ENCODE measurements at places on chromosomes 4 and X. TPM values are rescaled to one million over a fixed set of nuclear protein-coding genes. Genes with fewer than 3 reads are reported as not detected.

TEX13C gene
- not detected for total RNA-seq

RTL5 gene
- total RNA-seq: 1.3 TPM

P2RY4 gene
- not detected for total RNA-seq

LRIT3 gene
- total RNA-seq: under 0.01 TPM

RIBC1 gene
- total RNA-seq: 0.32 TPM

LRAT gene
- total RNA-seq: not detected

FOXR2 gene
- not detected for total RNA-seq

FGG gene
- not detected for total RNA-seq

DNA sequence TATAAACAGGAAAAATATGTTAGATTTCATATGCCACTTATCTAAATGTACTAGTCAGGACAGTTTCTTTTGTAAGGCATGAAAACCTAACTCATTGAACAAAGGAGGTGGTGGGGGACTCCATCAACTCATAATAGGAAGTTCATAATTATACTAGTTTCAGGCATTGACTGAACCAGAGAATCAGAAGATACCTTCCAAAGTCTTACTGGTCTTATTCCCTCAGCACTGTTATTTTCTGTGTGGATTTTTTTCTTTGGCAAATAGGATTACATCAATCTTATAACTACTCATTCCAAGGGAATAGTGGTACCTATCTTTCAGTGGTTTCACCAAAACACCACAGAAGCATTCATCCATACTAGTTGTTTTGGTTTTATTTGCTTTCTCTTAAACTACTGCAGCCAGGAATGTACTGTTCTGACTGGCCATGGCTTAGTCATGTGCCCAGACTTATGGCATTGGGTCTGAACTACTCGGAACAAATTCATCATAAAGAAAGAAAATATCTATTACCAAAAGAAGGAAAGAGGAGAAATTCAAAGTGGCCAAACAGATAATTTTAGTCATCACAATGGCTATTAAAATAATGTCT lies 273.9 kb downstream of the ARAP2 start:
- no peak for DNase-seq

- DNase-seq: peak; percentile 85
Measured at GRCh38 chrX:15737959-15738902, at the start of gene CA5B. TSS of gene CA5B (plus strand) at chrX:15738270. CDS start at chrX:15750024, 11,754 bp downstream.

DNA sequence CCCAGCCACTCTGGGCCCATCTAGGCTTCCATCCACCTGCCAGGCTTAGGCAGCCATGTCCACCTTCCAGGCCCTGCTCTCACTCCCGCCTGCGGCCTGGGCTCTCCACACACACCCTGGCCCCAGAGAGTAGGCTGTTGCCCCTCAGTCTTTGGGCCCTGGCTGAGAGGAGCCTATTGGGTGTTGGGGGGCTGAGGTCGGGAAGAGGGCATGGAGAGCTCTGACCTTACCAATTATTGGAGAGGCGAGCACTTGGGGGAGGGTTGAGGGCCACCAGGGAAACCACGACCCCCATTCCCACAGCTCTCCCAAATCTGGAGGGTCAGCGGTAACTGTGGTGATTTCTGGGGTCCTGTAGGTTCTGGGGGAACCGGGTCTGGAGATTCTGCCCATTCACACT lies 38.2 kb downstream of the HTRA3 start:
- DNase-seq: no peak

DNA sequence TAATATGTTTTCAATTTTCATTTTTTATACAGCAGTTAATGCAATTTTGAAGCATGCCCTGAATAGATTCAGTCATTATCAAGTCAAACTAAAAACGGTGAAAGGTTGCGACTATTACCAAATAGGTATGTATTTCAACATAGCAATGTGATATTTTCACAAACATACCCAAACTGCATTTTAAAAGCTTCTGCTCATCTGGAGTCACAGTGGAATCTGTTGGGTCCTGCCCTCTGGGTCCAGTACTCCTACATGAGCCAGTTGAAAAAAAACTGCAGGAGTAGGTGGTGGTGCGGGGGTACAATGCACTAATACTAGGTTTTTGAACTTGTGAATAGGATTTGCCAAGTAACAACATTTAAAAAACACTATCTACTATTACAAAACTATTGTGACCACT lies 938 bp downstream of the GPR34 start:
- peak; percentile 29 for DNase-seq

GRCh38 chr4:122163767-122164166 lies 11.6 kb downstream of the BLTP1 start:
- DNase-seq: no peak

- DNase-seq: no peak
Measured at GRCh38 chr4:24322995-24323394, 261.4 kb downstream of the DHX15 start.

GRCh38 chrX:107348051-107348450 lies 101.4 kb upstream of the FRMPD3 start:
- DNase-seq: no peak

GRCh38 chrX:16433021-16433420 lies 216.9 kb upstream of the S100G start:
- no peak for DNase-seq

DNA sequence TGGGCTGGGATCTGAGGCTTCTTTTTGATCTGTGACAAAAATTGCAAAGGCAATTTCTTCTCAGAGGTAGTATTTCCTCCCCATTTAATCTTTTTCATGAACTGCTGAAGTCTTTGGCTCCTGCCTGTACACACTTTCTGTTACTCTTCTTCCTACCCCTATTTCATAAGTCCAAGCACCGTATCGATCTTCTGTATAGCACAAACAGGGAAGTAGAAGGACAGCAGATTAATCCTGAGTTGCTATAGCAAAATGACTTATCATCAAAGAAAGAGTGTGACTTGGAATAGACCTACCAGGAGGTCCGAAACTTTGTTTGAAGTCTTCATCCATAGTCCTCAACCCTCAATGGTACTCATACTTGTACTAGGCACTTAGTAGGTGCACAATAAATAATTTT lies 22.0 kb downstream of the OTC start:
- DNase-seq: no peak

DNA sequence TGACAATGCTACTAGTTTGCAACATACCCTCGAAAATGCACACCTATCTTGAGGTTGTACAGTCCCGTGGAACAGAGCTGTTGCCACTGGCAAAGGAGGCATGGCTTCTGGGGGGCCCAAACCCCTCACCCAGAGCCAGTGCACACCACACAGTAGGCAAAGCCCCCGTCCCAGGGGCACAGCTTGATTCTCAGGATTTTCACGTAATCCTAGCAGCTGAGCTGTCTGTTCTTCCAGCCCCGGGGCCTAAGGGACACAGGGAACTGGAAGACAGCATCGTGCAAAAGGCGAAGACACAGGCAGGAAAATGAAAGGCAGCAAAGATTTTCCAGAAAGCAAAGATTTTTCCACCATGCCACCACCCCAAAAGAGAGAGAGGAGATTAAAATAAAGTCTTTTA lies 77.2 kb downstream of the JAKMIP1 start:
- no peak for DNase-seq

GRCh38 chrX:74535408-74536151 lies 78.8 kb downstream of the RLIM start:
- DNase-seq: peak; percentile 61

DNA sequence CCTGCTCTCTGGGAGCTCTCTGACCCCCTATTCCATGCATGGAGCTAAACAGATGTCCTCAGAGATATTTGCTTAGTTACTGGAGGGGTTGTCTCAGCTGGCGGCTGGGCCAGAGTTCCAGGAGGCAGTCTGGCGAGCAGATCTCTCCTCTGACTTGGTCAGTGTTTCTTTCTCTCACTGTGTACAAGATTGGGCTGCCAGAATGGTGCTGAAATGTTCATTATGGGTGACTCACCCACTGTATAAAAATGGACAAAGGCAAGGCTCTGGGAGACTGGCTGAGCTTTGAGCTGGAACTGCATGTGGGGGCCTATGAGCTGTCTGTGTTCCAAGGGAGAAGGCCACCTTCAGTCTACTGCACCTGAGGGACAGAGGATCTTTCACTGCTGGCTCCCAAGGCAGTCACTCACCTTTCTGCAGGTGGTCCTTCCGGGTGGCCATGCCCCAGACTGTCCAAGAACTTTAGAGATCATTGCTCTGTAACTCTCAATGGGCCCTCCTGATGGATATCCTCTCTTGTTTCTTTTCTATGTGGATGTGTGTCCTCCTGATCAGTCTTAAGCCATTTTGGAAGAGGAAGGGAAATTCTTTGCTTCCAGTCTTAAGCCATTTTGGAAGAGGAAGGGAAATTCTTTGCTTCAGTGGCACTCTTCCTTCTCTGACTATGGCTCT lies 88.2 kb downstream of the CFAP299 start:
- no peak for DNase-seq

GRCh38 chrX:1274786-1275185 lies 6.2 kb downstream of the CSF2RA start:
- DNase-seq: no peak

GRCh38 chr4:38671592-38671940 lies 7.6 kb downstream of the KLF3 start:
- no peak for DNase-seq

- no peak for DNase-seq
Measured at GRCh38 chr4:76723373-76723772, 174.6 kb downstream of the SOWAHB start.

- no peak for DNase-seq
Measured at GRCh38 chrX:40377684-40378083, 203.1 kb upstream of the ATP6AP2 start.

GRCh38 chr4:184292877-184293276 lies 75.2 kb upstream of the ENPP6 start:
- DNase-seq: no peak

DNA sequence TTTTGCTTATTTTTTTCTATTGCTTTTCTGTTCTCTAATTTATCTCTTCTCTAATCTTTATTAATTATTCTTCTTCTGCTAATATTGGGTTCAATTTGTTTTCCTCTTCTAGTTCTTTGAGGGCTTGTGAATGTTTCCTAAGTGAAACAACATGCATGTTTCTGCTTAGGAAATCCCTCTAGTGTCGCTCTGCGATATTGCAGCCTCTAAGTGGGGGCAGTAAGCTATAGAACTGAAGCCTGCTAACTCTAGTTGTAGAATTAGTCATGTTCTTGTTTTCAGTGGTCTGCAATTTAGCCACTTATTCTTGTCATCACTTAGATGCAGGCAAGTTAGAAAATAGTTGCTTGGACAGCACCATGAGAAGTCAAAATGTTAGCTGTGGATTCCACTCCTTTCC lies 222.6 kb downstream of the SPIN4 start:
- peak; percentile 1 for DNase-seq

- DNase-seq: peak; percentile 31
Measured at GRCh38 chr4:71287305-71287704, 51.5 kb upstream of the SLC4A4 start.

- no peak for DNase-seq
Measured at GRCh38 chrX:16963216-16963615, 16.8 kb downstream of the REPS2 start.

- DNase-seq: peak; percentile 72
Measured at GRCh38 chr4:83603129-83603528, 67.2 kb downstream of the GPAT3 start.

GRCh38 chr4:6195602-6196319 lies 4.6 kb downstream of the JAKMIP1 start:
- no peak for DNase-seq

DNA sequence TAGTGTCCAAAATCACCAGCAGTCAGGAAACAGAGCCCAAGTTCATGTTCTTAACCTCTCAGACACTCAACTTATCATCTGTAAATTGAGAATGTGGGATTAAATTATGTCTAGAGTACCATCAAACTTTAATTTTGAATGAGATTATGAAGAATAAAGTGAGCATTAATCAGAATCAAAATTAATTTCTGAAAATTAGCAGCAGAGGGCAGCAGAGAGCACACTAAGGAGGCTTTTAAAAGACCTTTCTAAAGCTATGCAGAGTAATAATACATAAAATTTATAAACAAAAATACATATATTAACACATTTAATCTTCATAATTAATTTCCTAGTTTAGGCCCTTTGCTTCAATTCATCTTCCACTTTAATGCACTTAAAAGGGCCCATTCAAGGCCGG lies 7.1 kb downstream of the TASL start:
- peak; percentile 24 for DNase-seq

- DNase-seq: peak; percentile 66
Measured at GRCh38 chrX:153333266-153333665, 687 bp upstream of the ZNF275 start.

- peak; percentile 42 for DNase-seq
Measured at GRCh38 chr4:3342182-3342854, 49.5 kb downstream of the RGS12 start.

DNA sequence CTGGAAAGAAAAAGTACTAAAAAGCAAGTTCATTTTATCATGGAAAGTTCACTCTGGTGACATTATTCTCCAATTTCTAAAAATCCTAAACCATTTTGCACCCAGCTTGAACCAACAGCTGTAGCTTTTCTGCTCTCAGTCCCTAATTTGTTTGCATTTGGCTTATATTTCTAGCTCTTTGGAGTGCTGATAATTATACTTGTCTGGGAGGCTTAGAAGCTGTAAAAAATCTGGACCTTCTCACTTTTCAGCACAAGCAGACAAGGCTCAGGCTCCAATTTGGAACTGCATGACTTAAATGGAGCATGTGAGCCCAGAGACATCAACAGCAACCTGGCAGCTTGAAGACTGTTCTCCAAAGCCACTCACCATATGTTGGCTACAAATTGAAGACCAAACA lies 170.9 kb upstream of the PCDH18 start:
- DNase-seq: peak; percentile 87

- no peak for DNase-seq
Measured at GRCh38 chr4:99848591-99849001, 32.0 kb downstream of the DAPP1 start.

DNA sequence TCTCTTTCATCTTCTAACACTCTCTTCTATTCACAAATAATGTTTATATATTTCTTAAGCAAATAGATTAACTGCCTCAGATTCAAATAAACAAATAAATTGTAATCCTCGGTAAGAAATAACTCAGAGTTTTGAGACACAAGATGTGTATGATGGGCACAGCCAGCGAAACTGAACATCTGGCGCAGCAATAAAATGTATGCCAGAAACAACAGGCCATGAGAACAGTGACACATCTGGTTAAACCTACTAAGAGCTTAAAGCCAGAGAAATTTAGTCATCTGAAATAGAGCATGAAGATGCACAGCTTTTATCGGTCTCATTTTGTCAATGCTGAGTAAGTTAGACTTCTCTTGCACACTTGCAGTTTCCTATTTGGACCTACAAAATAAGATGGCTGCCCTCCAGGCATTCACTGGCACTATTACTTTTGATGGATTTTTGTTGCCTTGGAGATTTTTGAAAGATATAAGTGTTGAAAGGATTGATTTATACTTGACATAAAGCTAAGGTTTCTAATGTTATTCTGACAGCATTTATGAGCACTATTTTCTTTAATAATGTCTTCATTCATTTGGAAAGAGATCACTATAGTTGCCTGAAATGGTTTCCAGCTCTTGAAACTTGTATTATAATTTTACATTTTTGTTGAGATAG lies 1444.0 kb downstream of the PCDH18 start:
- DNase-seq: no peak

GRCh38 chr4:2276581-2277325 lies 14.8 kb upstream of the MXD4 start:
- DNase-seq: no peak

DNA sequence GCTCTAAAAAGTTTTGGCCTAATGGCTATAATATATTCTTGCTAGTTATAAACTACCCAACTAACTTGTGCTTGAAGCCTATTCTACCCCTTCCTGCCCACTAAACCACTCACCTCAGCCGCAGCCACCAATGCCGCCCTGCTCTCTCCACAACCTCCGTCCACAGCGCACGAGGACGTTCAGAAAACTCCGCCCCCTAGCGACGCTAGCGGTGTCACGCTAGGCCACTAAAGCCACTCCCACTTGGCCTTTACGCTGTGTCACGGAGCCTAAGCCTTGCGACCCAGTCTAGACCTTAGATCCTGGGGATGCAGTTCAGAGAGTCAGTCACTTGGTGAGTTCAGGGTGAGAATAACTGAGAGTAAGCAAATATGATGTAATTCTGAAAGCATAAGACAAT lies at the start of gene TEX11:
Gene TEX11 (minus strand): TSS at position 171 of the 400 bp plus-strand sequence. CDS start 922 bp downstream, outside the sequence.
- no peak for DNase-seq
